ENCODE measurements at places on chromosomes 6 and 20.

- DNase-seq: no peak
Observed at GRCh38 chr6:148845464-148845863, 98.6 kb downstream of the UST start.

- DNase-seq: peak; percentile 21
Observed at GRCh38 chr6:45922728-45923351, 92.8 kb downstream of the CLIC5 start.

DNA sequence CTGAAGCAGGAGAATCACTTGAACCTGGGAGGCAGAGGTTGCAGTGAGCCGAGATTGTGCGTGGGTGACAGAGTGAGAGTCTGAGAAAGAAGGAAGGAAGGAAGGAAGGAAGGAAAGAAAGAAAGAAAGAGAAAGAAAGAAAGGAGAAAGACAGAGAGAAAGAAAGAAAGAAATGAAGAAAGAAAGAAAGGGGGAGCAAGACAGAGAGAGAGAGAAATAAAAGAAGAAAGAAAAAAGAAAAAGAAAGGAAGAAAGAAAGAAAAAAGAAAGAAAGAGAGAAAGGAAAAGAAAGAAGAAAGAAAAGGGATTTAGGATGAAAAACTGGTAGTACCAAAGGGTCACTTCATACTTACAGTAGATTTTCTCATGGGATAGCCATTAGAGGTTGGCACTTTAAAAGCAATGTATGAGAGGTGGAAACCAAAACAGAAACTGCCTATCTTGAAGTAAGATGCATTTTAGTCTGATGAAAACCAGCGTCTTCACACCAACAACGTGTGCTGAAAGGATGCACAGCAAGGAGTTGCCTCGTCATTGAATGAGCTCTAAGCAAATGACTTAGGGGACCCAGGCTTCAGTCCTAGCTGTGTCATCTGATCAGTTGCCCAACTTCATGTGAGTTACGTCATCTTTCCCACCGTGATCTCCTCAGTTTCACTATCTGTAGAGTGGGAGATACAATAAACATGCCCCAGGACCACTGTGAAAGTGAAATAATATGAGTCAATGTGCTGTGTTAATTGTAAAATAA is 133.9 kb upstream of the NEDD9 start:
- no peak for DNase-seq

DNA sequence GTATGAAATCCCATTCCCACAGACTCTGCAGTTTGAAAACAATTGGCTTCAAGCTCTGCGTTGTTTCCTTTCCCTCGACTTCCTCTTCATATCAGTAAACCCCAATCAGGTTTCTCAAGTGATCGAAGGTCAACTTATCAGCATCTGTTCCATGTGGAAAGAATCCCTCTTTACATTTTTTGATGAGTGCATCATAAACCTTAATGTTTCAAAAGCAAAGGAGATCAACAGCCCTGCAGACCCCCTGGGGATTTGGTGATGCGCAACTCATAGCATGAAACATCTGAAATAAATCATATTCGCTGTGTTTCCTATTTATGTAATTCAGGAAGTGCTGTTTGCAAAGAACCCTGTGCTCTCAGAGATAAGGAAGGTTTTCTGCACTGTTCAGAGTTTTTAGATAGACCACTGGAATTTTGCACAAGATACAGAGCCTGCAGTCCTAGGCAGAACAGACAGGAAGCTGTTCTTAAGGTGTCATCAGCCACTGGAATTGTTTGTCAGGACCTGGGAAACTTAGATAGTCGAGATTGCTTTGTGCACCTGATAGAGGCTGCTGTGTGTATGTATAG is 216.0 kb downstream of the HIVEP2 start:
- DNase-seq: no peak

DNA sequence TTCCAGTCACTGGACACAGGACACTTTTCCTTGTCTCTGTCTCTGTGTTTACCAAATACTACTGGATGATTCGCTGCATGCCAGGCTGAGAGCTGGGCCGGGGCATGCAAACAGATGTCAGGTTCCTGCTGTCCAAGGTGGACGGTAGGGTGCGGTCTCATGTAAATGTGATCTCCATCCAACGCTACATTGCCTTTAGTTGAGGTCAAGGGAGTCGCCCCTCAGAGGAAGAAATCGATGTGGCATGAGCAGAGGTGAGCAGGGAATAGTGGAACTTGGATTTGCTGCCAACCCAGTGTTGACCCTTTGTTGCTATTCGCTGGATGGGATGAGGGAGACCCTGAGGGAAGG is 9.8 kb upstream of the TOX2 start:
- no peak for DNase-seq

DNA sequence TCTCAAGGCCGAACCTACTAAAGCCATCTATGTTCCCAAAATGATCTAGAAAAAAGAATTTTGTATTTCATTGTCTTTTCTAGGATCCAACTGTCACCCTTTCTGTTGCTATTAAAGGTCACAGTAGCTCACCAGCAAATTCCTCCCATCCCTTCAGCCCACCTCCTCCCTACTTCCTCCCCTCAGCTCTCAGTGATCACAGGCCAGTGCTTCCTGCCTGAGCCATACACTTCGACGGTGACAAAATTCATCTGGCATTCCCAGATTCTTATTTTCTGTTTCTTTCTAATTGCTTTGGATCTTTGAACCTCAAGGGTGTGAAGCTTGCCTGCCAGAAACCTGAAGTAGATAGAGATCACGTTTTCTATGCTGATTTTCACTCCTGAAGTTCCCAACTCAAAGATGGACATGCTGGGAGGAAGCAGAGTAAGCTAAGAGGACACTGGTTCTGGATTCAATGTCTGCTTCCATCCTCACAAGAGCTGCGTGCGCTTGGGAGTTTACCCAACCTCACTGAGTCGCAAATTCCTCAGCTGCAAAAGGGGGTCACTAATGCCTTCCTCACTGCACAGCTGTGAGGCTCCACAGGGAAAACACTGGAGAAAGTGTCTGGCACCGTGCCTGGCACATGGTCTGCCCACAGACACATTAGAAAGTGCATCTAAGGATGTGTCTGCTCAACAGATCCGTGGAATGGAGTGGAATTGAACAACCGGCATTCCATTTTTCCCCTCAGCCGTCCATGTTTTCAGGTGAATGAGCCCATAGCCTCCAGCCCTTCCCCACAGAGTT is 34.5 kb downstream of the MDGA1 start:
- no peak for DNase-seq

GRCh38 chr20:54535746-54536145 is 60.4 kb downstream of the DOK5 start:
- no peak for DNase-seq

- DNase-seq: no peak
Observed at GRCh38 chr6:110137924-110138887, 41.3 kb downstream of the WASF1 start.

DNA sequence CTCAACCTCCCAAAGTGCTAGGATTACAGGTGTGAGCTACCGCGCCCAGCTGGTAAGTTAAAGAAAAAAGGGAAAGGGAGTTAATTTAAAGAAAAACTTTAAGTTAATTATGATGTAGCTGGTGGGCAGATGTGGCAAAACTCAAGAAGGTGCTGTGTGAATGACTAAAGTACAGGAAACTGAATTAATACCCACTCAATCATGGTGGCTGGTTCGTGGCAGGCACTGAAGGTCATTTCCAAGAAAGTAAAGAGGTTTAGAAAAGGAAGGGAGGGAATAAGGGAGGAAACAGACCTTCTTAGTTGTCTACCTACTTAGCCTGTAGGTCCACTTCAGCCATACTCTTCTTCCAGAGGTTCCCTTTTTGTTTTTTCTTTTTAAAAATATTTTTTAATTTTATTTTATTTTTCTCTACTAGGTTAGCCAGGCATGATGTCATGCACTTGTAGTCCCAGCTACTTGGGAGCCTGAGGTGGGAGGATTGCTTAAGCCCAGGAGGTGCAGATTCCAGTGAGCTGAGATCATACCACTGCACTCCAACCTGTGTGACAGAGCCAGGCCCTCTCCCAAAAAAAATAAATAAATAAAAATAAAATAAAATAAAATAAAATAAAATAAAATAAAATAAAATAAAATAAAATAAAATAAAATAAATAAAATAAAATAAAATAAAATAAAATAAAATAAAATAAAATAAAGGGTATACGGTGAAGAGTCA is 11.9 kb upstream of the TGM3 start:
- no peak for DNase-seq

GRCh38 chr20:44646641-44647274 is 4.7 kb downstream of the ADA start:
- no peak for DNase-seq

DNA sequence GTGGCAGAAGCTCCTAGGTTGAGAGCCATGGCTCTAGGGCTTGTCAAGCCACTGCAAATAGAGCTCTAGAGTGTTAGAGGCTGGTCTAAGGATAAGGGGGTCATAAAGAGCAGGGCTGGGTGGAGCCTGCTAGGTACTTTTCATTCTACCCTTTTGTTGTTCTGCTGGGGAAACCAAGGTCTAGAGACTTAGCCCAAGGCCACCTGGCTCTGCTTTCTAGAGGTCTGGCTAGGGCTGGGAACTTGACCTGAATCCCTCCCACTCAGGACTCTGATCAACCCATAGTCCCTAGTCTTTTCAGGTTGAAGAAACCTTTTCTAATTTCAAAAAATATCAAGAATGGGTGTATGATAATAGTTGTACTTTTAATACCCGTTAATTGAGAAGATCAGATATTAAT is 13.7 kb downstream of the CHMP4B start:
- no peak for DNase-seq

DNA sequence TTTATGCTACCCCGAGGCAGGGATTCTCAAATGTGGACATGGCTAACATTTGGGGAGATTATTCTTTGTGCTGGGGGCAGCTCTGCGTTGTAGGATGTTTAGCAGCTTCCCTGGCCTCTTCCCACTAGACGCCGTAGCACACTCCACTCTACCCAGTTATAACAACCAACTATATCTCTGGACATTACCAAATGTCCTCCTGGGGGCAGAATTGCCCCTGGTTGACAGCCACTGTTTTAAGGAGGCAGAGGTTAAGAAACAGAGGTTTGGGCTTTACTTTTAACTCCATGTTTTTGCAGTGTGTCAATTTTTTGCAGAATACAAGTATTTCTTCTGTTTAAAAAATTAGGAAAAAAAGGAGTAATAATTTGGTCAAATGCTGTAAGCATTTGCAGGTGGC is 56.2 kb upstream of the BMP6 start:
- no peak for DNase-seq

- no peak for DNase-seq
Observed at GRCh38 chr20:40966103-40966502, 62.5 kb upstream of the TOP1 start.

DNA sequence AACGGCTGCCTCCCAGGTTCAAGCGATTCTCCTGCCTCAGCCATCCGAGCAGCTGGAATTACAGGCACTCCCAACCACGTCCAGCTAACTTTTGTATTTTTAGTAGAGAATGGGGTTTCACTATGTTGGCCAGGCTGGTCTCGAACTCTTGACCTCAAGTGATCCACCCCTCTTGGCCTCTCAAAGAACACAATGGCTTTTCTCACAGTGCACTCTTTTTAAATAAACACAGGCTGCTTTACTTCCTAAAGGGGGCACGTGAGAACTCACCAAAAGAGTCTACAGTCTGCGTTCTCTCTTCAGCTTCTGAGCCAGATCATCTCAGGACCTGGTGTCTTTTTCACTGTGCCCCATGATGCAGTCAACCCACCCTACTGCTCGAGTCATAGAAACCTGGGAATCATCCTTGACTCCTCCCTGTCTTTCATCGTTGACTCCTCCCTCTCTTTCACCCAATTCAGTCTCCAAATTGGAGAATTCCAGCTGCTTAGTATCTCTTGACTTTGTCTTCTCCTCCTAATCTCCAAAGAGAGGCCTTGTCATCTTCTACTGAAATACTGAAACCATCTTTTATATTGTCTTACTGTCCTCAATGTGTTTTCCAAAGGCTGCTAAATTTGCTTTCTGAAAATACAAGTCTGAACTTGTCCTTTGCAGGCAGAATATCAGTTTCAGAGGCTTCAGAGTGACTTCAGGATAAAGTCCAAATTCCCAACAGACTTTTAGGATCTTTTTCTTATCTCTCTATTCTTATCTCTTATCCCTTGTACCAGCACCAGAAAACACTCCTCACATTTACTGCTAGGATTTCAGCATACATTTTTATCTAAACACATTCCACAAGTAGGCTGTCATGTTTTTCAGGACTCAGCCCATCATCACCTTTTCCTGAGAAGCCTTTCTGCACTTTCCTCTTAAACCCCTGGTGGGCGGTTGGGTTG is 323.4 kb downstream of the SYNE1 start:
- no peak for DNase-seq

DNA sequence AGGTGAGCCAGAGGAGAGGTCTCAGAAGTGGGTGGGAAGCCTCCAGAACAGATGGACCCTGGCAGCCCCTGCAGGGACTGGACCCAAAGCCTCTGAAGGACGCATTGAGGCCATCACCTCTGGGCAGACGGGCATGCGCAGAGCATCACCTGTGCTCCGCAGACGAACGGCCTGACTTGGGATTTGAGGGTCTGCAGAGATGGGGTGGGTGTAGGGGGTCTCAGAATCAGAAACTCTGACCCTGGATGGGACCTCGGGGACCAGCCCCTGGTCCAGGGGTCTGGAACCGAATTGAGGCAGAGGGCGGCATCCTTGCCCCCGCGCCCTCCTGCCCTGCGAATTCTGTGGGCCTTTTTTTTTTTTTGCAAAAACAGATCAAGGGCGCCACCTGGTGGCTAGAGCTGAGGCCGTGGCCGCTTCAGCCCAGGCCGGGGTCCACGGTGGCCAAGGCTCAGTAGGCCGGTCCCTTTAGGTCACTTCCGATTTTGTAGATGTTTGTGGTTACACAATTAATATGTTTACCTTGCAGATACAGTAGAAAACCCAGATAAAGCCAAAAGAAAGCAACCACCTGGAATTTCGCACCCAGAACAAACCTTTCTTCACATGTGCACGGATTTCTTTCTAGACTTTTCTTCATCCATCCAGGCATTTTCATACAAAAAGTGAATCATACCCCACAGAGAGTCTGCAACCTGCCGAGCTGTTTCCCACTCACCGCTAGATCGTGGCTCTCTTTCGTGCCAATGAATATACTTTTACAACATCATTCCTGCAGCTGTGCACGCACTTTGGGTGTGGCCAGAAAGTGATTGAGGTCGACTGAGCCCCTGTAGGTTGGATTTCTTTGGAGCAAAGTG is 25.9 kb downstream of the ZBP1 start:
- DNase-seq: peak; percentile 6
